ENCODE measurements at places on chromosomes 6 and 20.

GRCh38 chr6:107180099-107180498, 64.8 kb upstream of the BEND3 start:
- DNase-seq: no peak

GRCh38 chr6:68651011-68651985, 16.2 kb downstream of the ADGRB3 start:
- no peak for DNase-seq

DNA sequence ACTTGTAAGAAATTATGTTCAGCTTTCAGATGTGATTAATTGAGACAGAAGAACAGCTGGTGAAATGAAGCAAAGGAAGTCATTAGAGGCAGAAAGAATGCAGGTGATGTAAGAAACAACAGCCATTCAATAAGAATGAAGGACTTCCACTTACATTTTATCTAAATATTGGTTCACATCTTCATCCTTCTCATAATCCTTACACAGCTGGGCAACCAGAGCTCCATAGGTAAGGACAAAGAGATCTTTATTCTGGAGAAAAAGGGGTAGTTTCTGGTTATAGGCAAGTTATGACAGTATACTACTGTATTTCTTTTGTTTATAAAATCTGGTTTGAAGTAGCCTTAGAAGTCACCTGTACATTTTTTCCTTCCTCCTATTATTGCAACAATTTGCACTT, 2.3 kb downstream of the TRAPPC3L start:
- DNase-seq: no peak

DNA sequence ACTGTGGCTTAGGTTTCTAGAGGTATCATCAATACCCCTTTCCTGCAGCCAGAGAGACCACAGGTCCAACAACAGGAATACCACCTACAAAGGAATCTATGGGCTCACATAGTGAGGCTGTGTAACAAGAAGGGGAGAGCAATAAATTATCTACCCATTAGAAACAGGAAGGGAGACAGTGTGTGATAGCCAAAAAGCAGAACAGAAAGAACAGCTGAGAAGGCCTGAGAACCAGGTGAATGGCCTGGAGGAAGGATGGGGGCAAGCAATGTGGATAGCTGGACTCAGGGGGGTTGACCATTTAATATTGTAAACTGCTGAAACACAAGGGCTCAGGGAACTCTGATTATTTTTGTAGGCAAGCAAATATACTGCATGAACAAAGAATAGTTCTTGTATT, 628.2 kb downstream of the COL12A1 start:
- no peak for DNase-seq

GRCh38 chr20:38165966-38166702, 1.1 kb upstream of the TGM2 start:
- no peak for DNase-seq

DNA sequence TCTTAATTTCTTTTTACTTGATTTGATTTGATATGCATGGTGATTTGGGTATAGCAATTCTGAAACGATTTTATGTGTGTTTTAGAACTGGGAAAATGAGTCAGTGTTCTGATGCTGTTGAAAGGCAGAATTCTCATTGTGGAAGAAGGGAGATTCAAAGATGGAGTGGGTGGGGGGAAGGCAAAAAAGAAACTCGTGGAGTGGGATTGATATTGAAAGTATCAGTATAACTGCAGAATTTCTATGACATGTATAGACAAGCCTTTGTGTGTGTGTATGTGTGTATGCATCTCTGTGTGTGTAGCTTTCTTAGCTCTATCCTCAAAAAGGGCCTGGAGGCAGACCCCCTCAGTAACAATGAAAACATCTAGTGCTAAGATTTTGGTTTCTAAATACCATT, 184.3 kb upstream of the OLIG3 start:
- DNase-seq: no peak

DNA sequence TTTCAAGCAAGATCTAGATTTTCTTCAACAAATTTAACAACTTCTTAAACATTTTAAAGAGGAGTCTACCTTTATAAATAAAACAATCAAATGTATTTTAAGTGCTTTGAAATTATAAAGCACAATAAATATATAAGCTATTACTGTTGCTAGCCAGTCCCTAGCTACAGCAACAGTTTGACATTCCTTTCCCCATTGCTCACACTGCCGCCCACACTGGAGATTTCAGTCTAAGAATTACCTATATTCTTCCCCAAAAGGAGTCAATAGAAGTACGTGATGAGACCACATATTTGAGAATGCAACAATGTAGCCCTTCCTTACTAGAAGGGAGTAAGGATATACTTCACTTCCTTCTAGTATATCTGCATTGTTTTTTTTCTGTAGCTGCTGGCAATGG, 65.3 kb upstream of the RNF146 start:
- DNase-seq: no peak

DNA sequence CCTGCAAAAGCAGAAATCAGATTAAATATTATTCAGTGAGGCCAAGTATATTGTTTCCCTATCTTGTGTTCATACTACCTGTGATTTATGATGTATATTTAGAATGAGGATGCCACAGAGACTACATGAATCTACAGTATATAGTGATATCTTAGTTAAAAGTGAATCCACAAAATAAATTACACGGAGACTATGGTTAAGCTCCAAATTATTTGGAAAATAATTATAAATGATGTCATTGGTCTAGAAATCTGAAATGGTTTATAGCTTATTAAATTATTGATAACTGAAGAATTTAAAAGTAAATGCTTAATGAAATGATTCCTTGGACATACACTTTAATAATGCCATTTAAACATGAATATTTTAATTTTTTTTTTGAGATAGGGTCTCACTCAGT, 4.2 kb upstream of the USP45 start:
- no peak for DNase-seq

DNA sequence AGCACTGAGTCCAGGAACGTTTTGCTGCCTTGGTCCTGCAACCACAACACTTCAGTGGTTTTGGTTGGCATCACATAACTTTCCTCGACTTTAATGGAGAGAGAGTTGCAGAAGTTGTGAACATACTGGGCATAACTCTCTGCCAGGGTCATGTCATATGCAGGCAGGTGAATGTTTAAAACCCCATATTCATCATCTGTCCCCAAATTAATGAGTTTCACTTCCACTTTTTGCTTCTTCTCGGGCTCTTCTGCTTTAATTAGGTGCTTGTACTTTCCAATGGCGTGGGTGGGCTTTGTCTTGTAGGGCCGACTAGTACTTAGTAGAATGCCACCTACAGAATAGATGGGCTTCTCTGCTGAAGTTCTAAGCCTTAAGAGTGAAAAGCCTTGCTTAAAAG, 45.2 kb upstream of the TFAP2A start:
- no peak for DNase-seq

DNA sequence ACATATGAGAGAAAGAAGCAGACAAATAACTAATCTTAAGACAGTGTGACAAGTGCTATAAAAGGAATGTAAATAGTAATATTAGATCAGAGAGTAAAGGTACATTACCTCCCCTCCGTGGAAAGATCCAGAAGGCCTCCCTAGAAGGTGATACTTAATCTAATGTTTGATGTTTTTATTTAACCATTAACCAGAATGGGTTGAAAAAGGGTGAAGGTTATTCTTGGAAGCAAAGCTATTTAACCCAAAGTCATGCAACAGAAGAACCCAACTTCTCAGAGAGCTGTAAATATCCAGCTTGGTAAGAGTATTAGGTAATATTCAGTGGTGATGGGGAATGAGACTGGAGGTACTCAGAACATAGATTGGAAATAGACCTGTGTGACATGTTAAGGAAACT, 68.0 kb upstream of the HIVEP1 start:
- DNase-seq: no peak

- no peak for DNase-seq
Observed at GRCh38 chr20:24914388-24915241, 34.5 kb upstream of the CST7 start.

GRCh38 chr20:8404912-8405635, 273.0 kb downstream of the PLCB1 start:
- no peak for DNase-seq

DNA sequence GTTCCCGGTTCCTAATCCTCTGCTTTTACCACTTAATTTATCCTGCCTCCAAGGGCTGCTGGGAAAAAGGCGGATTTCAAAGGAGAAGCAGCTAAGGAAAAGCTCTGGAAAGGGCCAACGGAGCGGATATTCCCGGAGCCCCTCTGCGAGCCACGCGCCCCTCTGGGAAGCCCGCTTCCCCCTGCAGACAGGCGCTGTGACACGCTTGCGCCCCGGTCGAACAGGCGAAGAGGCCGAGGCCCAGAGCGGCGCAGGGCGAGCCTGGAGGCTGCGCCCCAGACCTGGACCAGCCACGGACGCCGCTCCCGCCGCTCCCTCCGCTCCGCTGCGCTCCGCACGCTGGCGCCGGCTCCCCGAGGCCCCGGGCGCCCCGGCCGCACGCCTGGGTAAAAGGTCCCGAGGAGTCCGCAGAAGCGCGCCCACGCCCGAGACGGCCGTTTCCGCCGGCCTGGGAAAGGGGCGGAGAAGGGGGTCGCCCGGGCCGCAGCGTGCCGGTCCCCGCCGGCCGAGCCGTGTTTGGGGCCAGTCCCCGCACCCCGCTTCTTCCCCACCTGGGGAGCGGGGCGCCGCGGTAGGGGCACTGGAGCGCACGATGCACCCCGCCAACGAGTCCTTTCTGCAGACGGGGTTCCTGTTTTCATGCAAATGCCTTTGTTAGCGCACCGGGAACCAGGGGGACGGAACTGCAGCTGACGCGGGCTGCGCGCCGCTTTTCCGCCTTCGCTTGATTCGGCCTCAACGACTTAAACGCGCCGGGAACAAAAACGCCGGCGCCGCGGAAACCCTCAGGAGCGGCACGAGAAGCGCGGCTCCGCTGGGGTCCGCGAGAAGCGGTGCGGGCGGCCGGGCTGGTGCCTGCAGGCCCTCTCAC, 91.9 kb upstream of the SIRPA start:
- no peak for DNase-seq

GRCh38 chr6:57421503-57421902, 104.1 kb downstream of the PRIM2 start:
- no peak for DNase-seq

DNA sequence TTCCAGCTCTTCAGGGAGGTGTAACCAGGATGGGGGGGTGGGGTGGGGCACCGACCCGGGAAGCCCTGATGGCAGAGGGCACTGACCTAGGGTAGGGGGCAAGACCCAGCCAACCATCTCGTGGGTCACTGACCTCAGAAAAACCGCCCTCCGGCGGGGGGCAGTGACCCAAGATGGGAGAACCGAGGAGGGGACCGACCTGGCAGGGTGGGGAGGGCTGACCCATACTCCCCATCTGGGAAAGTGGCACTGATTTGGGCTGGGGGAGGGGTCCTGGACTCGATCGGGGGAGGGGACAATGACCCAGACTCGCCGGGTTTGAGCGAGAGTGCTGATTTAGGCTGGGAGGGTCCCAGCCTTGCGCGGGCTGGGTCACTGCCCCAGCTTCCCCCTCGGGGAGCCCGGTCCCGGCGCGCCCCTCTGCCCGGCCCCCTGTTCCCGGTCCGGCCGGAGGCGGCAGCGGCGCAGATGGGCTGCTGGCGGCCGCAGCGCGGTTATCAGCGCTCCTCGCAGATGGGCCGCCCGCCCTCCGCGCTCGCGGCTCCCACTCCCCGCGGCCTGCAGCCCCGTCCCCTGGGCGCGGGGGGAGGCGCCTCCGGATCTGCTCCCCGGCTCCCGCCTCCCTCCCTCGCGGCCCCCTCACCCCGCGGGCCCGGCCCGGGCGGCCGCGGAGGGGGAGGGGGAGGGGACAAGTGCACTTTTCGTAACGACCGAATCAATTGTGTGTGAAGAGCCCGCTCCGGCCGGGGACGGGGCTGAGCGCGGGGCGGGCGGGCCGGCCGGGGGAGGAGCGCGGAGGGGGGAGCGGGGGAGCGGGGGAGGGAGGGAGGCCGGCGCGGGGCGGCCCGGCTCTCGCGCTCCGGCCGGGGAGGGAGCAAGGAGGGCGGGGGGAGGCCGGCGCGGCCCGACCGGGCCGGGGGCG, 2.2 kb downstream of the NOL4L start:
- DNase-seq: peak; percentile 26

DNA sequence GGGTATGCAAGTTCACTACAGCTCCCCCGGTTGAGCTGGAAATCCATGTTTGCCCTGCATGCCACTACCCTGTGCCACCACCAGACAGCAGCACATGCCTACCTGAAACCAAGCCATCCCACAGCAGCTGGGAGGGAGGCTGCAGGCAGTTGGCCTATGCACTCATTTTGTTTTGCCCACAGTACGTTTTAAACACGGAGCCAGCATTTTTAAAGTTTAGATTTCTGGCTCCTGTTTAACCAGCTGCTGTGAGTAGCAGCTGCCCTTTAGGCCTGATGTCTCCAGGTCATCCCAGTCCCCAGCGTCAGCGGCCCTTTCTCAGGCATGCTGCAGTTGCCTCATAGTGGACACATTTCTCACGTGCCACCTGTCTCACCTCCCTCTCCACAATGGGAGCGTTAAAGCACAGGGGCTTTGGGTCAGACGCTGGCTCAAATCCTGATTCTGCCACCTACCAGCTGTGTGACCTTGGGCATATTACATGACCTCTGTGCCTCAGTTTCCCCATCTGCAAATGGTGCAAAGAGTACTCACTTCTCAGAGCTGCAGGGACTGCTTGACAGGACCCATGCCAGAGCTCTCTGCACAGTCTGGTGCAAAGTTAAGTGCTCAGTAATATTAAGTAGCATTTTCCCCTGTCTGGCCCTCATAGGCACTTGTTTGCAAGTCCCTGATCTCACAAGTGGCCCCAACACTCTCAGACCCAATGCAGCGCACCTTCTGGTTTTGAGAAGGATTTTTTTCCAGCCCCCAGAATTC, 8.2 kb upstream of the UBE2V1 start:
- peak; percentile 75 for DNase-seq

GRCh38 chr20:57440678-57441509, 49.7 kb downstream of the RBM38 start:
- DNase-seq: no peak

- peak; percentile 51 for DNase-seq
Observed at GRCh38 chr6:296151-297122, 4.2 kb downstream of the DUSP22 start.

- peak; percentile 46 for DNase-seq
Observed at GRCh38 chr6:33426590-33427511, 7.0 kb downstream of the SYNGAP1 start.

- DNase-seq: no peak
Observed at GRCh38 chr20:8812817-8813216, 256.1 kb upstream of the PLCB4 start.

- no peak for DNase-seq
Observed at GRCh38 chr20:57308451-57309271, 20.9 kb upstream of the SPO11 start.

- no peak for DNase-seq
Observed at GRCh38 chr20:47708953-47709833, 76.1 kb downstream of the SULF2 start.
